ENCODE measurements at places on chromosomes 4 and X.
A peak's percentile ranks its signal among the peaks of the same experiment; 100 is the strongest.

DNA sequence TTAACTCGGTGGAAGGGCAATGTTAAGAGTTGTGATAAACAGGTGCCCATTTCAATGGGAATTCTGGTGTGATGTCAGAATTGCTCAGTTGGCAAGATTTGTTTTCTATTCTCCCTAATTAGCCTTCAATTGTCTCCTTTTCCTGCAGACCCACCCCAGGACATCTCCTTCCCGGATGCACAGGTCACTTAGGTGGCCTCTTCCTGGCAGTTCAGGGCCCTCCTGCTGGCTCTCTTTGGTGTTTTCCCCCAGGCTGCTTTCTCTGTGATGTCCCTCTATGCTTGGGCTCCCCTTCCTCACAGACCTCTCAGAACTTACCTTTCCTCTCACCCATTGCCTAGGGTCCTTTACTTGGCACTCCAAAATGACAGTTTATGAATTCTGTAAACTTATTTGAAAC lies 126.3 kb downstream of the GPAT3 start:
- no peak for DNase-seq

DNA sequence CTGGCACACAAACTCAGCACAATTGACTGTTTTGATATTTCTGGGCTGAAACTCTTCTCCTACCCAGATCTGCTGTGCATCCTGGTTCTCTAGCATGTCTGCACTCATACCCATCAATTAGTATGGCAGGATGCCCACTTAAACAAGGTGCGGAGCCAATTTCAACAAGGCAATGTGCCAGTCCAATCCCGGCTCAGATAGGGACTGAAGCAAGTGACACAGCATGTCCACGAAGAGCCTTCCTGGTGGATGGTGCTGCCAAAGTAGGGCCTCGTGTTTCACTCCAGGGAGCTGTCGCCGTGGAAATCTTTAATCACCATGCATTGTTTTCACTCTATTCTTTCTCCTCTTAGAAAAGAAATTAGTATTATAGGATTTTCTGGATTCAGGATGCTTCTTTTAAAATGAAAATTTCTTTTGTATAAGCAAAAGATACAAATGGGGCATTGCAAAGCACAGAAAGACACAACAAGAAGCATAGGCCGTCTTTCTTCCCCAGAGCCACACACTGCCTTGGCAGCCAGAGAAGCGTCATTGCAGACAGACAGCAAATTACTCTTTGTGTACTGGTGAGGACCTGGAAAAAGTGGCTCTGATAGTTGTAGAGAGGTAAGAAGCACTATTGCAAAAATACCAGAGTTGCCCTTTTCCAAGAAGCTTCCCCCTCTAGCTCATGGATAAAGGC lies 40.6 kb upstream of the LSM6 start:
- DNase-seq = peak; percentile 44

DNA sequence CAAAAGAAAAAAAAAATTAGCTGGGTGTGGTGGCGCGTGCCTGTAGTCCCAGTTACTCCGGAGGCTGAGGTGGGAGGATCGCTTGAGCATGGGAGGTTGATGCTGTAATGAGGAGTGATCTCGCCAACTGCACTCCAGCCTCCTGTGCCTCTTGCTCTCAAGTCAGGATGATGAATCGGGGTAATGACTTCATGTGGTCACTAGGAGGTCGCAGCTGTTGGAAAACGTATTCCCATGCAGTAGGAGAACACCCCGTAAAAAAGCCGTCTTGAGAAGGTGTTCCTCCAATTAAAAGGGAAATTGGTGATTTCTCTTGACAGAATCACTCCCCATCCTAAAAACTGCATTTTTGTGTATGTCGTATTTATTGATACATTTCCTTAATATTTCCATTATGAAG lies 2.2 kb downstream of the CCNB3 start:
- no peak for DNase-seq

- no peak for DNase-seq
These were observed 527.6 kb upstream of the FAM47C start for GRCh38 chrX:36480441-36480990.

DNA sequence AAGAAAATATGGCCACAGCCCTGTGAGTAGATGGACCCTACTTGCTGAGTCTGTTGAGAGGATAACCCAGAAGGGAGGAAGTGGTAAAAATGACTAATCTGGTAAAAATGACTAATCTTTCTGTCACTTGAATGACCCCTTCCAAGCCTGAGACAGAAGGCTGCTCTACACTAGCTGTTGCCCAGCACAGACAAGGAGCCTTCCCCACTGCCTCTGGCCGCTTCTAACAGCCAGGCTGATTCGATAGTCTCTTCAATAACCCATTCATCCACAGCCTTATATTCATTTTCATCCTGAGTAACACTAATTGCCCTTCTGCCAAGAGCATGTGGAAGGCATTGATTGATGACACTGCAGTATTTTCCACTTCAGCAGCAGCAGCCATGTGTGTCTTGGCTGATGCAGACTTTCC lies 18.4 kb downstream of the MAGEB17 start:
- DNase-seq = peak; percentile 38

GRCh38 chr4:110198049-110198434 lies 373 bp downstream of the ELOVL6 start:
- peak; percentile 67 for DNase-seq

GRCh38 chr4:3485011-3485791 lies 22.1 kb downstream of the DOK7 start:
- DNase-seq = no peak

GRCh38 chr4:123877551-123877950 lies 481.0 kb downstream of the SPRY1 start:
- no peak for DNase-seq
